ENCODE measurements at places on chromosomes 4 and X. TPM values are rescaled to one million over a fixed set of nuclear protein-coding genes. Genes with fewer than 3 reads are reported as not detected.

DNA sequence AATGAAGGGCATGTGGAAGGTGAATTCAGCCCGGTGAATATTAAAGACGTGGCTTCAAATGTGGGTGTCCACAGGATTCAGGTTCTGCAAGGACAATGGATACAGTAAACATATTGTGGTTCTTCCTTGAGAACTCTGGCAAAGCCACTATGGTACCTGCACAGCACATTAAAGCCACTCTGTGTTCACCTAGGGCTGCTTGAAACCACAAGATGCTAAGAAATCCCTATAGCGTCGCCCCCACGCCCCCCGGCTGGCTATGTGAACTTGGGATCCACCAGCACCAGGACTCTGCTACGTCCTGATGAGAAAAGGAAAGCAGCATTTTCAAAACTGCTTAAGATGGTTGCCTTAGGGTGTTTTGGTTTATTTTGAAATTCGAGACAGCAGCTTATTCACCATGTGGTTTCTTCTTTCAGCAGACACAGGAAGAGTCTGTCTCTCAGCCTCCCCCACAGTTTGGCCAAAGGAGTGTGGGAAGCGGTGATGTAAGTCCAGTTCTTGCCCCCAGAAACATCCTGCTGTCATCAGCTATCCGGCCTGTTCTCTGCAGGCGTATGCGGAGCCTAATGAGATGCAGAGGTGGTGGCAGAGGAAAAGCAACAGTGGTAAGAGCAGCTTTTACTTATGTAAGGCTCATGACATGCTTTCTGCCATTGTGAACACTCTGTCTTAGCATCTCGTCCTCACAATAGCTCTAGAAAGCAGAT lies 111.5 kb downstream of the AFAP1 start:
- H3K4me1 ChIP-seq: no peaks in the 10 kb centered on the region
- peak overlapping the region; percentile 91 for H3K27ac ChIP-seq
- no peaks in the 10 kb centered on the region for H3K36me3 ChIP-seq
- DNase-seq: peak; percentile 95
- H3K27me3 ChIP-seq: no peaks in the 10 kb centered on the region
- no peak overlapping the region for H3K4me3 ChIP-seq

GRCh38 chr4:26321373-26322221 lies 783 bp downstream of the RBPJ start:
- H3K4me3 ChIP-seq: peak overlapping the region; percentile 77
- H3K27me3 ChIP-seq: no peaks in the 10 kb centered on the region
- H3K36me3 ChIP-seq: no peaks in the 10 kb centered on the region

DNA sequence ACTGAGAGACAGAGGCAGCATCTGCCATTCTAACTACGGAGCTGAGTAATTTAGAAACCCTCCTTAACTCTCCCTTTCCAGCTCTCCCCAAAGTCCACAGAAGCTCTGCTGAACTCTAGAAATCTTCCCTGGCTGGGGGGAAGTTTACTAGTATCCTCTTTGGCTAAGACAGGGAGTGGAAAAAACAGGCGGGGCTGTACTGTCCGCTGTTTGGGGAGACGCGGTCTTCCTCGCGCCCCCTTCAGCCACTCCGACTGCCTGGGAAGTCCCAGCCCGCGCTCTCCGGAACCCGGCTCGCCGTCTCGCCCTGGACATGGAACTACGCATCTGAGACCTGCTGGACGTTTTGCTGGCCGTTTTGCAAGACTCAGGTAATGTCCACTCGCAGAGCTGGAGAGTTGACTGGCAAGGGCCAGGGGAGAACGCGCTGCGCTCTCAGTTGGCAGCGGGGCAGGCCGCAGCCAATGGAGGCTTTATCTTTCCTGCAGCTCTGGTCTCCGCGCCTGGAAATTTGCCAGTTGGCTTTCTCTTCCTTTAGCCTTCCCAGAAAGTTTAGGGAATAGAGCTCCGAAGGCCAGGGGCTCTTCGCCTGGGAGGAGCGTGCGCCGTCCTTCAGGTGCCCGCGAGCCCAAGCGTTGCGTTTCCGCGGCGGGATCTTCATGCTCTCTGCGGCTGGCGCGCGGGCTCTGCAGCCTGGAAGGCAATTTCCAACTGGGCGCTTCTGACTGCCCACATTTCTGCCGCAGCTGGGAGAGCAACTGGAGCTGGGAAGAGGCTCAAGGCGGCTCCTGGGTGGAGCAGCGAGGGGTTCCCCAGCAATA lies 892 bp downstream of the IL1RAPL2 start:
- H3K27ac ChIP-seq: no peak overlapping the region
- H3K4me1 ChIP-seq: no peaks in the 10 kb centered on the region
- no peak for DNase-seq
- H3K4me3 ChIP-seq: no peak overlapping the region
- no peaks in the 10 kb centered on the region for H3K36me3 ChIP-seq
- peaks cover 15% of the 10 kb centered on the region for H3K27me3 ChIP-seq

NOX1 gene
- not detected for total RNA-seq

GPR119 gene
- total RNA-seq: not detected

- no peak for DNase-seq
- H3K4me3 ChIP-seq: no peak overlapping the region
- no peak overlapping the region for H3K27ac ChIP-seq
Observed at GRCh38 chr4:154276496-154276895, 215.1 kb downstream of the DCHS2 start.

ASMT gene
- total RNA-seq: 2.6 TPM

SLC7A11 gene
- 5.1 TPM for total RNA-seq

- no peak for DNase-seq
- no peak overlapping the region for H3K4me3 ChIP-seq
- no peak overlapping the region for H3K27ac ChIP-seq
- no peaks in the 10 kb centered on the region for H3K4me1 ChIP-seq
Observed at GRCh38 chr4:90958256-90958895, 831.2 kb downstream of the CCSER1 start.

DNA sequence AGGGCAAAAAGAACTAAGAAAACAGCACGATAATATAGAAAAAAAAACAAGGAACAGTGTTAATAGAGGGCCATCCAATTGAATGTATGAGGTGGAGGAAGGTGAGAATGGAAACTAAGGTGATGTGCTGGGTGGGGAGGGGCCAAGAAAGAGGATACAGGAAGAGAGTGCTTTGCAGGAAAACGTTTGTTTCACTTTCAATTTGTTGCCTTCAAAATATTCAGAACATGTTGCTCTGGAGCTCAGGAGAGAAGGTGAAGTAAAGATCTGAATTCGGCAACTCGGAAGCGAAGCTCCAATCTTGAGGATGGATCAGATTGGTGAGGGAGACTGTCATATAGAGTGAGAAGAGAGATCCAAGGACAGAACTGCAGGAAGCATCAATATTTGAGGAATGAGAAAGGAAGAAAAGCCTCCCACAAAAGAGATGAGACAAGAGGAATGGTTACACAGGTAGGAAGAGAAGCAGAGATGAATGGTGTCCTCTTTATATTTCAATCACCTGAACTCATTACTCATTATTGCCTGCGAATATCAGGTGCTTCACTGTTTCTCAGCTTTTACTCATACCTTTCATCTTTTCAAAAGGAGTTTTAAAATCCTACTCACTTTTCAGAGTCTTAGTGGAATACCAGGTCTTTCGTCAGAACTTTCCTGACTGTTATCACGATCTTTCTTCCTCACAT lies 14.7 kb upstream of the SEC24D start:
- H3K4me1 ChIP-seq: no peaks in the 10 kb centered on the region
- peak overlapping the region; percentile 59 for H3K27ac ChIP-seq
- peak overlapping the region; percentile 42 for H3K4me3 ChIP-seq

GRCh38 chr4:176432811-176433540 lies 113.2 kb downstream of the SPCS3 start:
- no peaks in the 10 kb centered on the region for H3K4me1 ChIP-seq
- H3K36me3 ChIP-seq: no peaks in the 10 kb centered on the region
- no peak for DNase-seq
- H3K4me3 ChIP-seq: no peak overlapping the region
- H3K27me3 ChIP-seq: no peaks in the 10 kb centered on the region
- H3K27ac ChIP-seq: no peak overlapping the region

INTU gene
- total RNA-seq: 16.1 TPM

GRCh38 chrX:6041630-6042029 lies 187.0 kb downstream of the NLGN4X start:
- no peak overlapping the region for H3K27ac ChIP-seq
- H3K4me1 ChIP-seq: no peaks in the 10 kb centered on the region
- DNase-seq: no peak
- H3K4me3 ChIP-seq: no peak overlapping the region
- H3K36me3 ChIP-seq: no peaks in the 10 kb centered on the region
- no peaks in the 10 kb centered on the region for H3K27me3 ChIP-seq

DNA sequence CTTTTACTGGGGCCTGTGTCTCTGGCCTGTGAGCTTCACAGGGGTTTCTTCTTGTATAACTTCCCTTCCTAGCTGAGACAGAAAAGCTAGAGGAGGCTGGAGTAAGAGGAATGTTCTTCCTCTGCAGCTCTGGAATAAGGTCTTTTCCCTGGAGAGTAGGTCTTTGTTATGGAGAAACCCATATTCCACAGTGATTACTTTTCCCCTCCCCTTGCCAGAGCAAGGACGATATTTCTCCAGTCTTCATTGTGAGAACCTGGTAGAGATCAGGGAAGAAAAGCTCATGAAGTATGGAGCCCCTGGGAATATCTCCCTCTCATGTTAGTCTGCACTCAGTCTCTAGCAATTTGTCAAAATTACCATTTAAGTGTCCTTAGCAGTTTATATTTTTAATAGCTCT lies 18.7 kb upstream of the GLRB start:
- H3K36me3 ChIP-seq: no peaks in the 10 kb centered on the region
- no peaks in the 10 kb centered on the region for H3K27me3 ChIP-seq

- H3K36me3 ChIP-seq: no peaks in the 10 kb centered on the region
- DNase-seq: no peak
- H3K27me3 ChIP-seq: peaks cover 6% of the 10 kb centered on the region
- no peaks in the 10 kb centered on the region for H3K4me1 ChIP-seq
- H3K4me3 ChIP-seq: peak overlapping the region; percentile 43
- H3K27ac ChIP-seq: no peak overlapping the region
Observed at GRCh38 chr4:41256131-41256739, 493 bp upstream of the UCHL1 start.

DNA sequence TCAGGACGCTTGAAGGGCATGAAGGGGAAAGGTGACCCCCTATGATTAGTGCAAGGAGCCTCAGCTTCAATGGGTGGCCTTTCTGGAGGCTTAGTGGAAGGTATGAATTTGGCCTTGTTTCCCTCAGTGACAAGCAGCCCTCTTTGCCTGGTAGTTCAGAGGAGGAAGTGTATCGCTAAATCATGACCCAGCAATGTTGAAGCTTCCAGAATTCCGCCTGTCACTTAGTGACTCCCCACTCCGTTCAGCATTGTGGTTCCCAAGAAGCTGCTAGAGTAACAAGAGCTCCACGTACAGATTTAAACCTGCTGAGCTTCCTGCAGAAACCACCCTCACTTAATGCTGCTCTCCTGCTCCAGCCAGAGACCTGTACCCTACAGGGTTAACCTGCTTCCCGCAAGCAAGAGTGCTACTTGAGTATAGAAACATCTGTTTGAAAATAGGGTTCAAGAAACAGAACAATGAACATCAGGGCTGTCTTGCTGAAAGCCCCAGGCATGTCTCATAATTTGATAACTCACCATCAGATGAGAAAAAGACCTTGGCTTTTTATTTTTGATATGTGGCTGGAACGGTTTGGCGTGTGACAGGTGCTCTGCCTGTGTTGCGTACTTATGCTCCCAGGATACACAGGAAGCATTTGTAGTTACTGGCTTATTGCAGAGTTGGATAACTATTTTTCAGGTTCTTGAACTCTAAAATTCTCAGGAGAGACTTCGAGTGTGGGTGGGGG lies 105.2 kb downstream of the UCHL1 start:
- peak overlapping the region; percentile 24 for H3K27ac ChIP-seq
- H3K4me1 ChIP-seq: no peaks in the 10 kb centered on the region
- H3K4me3 ChIP-seq: peak overlapping the region; percentile 51
- no peaks in the 10 kb centered on the region for H3K27me3 ChIP-seq
- H3K36me3 ChIP-seq: no peaks in the 10 kb centered on the region
- DNase-seq: no peak

DNA sequence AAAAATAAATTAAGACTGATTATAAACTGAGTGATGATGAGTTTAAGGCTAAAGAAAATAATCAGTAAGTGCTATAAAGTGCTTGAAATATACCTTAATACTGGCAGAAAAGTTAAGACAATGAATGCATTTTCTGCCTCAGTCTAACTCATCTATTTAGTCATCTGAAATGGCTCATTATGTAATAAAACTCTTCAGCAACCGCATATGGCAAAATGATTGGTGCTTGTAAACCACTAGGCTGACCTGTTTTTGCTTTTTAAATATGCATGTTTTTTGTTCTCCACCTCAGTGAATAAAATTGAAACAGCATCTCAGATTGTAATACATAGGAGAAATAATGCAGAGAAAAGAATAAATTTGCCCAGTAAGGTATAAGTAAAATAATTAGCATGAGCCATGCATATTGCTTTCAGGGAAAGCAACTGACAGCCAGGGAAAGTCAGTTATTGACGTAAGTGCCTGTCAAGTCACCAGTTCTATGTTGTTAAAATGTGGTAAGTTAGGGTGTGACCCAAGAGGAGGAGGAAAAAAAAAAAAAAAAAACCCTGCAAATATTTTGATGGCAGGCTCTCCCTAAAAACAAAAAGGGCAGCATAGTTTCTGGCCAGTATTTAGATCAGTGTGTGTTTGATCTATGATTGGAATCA lies 167.5 kb downstream of the PALLD start:
- no peak overlapping the region for H3K4me3 ChIP-seq
- H3K36me3 ChIP-seq: no peaks in the 10 kb centered on the region
- no peak for DNase-seq
- H3K27ac ChIP-seq: peak overlapping the region; percentile 22
- no peaks in the 10 kb centered on the region for H3K27me3 ChIP-seq

GRCh38 chrX:135347381-135348016 lies 38.2 kb downstream of the ETDC start:
- no peak overlapping the region for H3K27ac ChIP-seq
- no peaks in the 10 kb centered on the region for H3K27me3 ChIP-seq
- no peaks in the 10 kb centered on the region for H3K36me3 ChIP-seq
- DNase-seq: no peak

UGT2B11 gene
- 0.21 TPM for total RNA-seq

TAF7L gene
- total RNA-seq: not detected

TGIF2LX gene
- not detected for total RNA-seq

DNA sequence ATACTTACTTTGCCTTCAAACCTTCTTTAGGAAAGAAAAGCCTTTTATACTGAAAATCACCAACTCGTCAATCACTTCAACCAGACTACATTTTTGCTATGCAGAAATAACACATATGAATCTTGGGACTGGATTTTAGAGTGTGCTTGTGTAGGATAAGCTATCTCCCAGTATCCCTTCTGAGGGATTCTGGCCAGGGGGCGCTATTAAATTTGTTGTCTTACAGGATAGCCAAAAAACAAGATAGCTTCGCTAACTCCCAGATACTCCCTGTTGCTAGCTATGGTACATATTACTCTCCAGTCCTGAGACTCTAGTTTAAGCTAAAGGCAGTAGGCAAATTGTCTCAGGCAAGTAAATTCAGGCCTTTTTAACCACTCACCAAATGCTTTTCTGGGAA lies 167.2 kb downstream of the LHFPL1 start:
- no peak for DNase-seq
- no peaks in the 10 kb centered on the region for H3K27me3 ChIP-seq
- no peaks in the 10 kb centered on the region for H3K36me3 ChIP-seq
- H3K4me1 ChIP-seq: no peaks in the 10 kb centered on the region
- no peak overlapping the region for H3K27ac ChIP-seq
- H3K4me3 ChIP-seq: no peak overlapping the region

MBNL3 gene
- 16.5 TPM for total RNA-seq

GRCh38 chr4:106587558-106587957 lies 219.0 kb upstream of the GIMD1 start:
- no peak overlapping the region for H3K27ac ChIP-seq
- H3K4me3 ChIP-seq: no peak overlapping the region
- H3K36me3 ChIP-seq: no peaks in the 10 kb centered on the region
- no peak for DNase-seq

- no peaks in the 10 kb centered on the region for H3K4me1 ChIP-seq
- H3K4me3 ChIP-seq: no peak overlapping the region
- H3K27ac ChIP-seq: no peak overlapping the region
- H3K36me3 ChIP-seq: no peaks in the 10 kb centered on the region
- H3K27me3 ChIP-seq: no peaks in the 10 kb centered on the region
Observed at GRCh38 chr4:183469936-183470335, 25.5 kb downstream of the CDKN2AIP start.

Measured in uterus (tissue), 4 donors.